Tibial nerve (tissue), 4 donors: ENCODE measurements at places on chromosomes 16 and 17.

GRCh38 chr16:68454920-68455435 is 6.7 kb upstream of the SMPD3 start:
- no peaks in the 10 kb centered on the region for H3K4me1 ChIP-seq
- no peak for DNase-seq
- H3K27ac ChIP-seq = no peak overlapping the region

GRCh38 chr16:65598621-65599020 is 476.8 kb upstream of the CDH11 start:
- DNase-seq = no peak
- no peaks in the 10 kb centered on the region for H3K27me3 ChIP-seq
- no peaks in the 10 kb centered on the region for H3K4me1 ChIP-seq
- no peaks in the 10 kb centered on the region for H3K36me3 ChIP-seq

DNA sequence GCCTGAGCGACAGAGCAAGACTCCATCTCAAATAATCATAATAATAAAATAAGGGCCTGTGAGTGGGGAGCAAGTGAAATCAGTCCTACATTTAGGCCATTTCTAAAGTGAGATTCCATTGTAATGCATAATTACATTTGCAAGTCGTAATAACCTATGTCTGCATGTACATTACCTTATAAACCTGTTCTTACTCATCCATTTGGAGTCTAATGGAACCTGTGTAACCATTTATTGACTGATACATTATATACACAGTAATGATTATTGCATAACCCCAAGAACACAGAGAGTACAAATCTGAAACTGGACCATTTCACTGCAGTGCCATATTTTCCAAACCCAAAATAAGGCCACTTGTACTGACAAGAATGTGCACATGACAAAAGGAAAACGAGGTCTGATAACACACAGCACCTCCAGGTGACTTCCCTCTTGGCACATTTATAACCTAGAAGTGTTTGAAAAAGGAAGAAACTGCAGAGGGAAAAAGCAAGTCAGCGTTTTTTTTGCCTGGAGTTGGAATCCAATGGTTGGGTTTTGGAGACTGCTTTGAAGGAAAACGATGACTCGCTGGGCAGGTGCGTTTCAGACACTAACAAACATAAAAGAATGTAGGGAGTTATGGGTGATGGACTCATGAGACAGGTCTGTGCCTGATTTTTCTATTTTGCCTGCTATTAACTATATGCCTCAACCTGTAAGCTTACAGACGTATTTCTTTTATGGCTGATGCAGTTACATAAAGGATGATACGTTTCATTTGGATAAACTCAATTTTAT is 63.6 kb upstream of the KIFC3 start:
- H3K36me3 ChIP-seq = no peaks in the 10 kb centered on the region
- H3K27ac ChIP-seq = no peak overlapping the region
- DNase-seq = no peak
- peaks cover 15% of the 10 kb centered on the region for H3K4me1 ChIP-seq

- H3K4me1 ChIP-seq = peaks cover 11% of the 10 kb centered on the region
Observed at GRCh38 chr17:66725956-66726355, 109.0 kb upstream of the CACNG5 start.

- no peaks in the 10 kb centered on the region for H3K27me3 ChIP-seq
- no peaks in the 10 kb centered on the region for H3K4me1 ChIP-seq
- H3K36me3 ChIP-seq = peaks cover 80% of the 10 kb centered on the region
- H3K27ac ChIP-seq = no peak overlapping the region
- no peak overlapping the region for H3K4me3 ChIP-seq
Observed at GRCh38 chr16:1439058-1439698, 5.2 kb downstream of the CCDC154 start.

- no peaks in the 10 kb centered on the region for H3K27me3 ChIP-seq
- DNase-seq = no peak
- H3K27ac ChIP-seq = no peak overlapping the region
- no peak overlapping the region for H3K4me3 ChIP-seq
Observed at GRCh38 chr17:30573603-30574175, 96.5 kb downstream of the GOSR1 start.

DNA sequence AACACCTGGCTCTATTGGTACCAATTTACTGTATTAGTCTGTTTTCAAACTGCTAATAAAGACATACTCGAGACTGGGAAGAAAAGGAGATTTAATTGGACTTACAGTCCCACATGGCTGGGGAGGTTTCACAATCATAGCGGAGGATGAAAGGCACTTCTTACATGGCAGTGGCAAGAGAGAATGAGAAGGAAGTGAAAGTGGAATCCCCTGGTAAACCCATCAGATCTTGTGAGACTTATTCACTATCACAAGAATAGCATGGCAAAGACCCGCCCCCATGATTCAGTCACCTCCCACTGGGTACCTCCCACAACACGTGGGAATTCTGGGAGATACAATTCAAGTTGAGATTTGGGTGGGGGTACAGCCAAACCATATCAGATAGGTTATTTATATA is 22.6 kb upstream of the GOSR1 start:
- H3K4me1 ChIP-seq = no peaks in the 10 kb centered on the region
- peaks cover 5% of the 10 kb centered on the region for H3K36me3 ChIP-seq
- H3K27ac ChIP-seq = no peak overlapping the region
- DNase-seq = no peak

DNA sequence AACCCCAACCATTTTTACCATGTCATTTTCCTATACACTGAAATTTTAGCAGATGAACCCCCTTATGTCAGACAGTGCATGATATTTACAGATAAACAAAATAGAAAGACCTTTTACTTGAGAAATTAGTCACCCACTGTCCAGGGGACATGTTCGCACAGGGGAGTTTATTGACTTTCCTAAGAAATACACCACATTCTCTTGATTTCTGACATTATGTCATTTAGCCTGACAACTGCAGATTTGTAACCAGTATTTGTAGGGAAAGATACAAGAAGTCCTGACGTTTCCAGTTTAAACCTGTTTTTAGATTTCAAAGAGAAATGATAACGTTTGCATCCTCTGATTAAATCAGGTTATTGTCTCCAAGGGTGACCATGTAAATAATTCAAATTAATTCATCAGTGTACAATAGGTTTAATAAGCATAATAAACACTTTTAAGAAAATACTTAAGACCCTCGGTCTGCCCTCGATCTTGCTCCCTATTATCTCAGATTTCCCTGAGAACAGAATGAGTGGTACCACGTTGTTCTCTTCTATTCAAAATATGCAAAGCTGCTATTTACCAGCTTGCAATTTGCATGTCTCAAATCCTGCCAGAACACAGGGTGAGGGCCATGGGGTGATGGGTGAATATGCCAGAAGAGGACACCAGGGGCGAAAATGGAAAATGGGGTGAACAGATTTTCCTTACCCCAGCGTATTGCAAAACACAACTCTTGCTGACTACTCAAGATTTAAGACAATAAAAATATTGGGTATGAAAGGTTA is 2.1 kb upstream of the LYRM9 start:
- no peak for DNase-seq
- H3K27me3 ChIP-seq = no peaks in the 10 kb centered on the region
- H3K27ac ChIP-seq = peak overlapping the region; percentile 11
- H3K4me3 ChIP-seq = no peak overlapping the region
- no peaks in the 10 kb centered on the region for H3K36me3 ChIP-seq

DNA sequence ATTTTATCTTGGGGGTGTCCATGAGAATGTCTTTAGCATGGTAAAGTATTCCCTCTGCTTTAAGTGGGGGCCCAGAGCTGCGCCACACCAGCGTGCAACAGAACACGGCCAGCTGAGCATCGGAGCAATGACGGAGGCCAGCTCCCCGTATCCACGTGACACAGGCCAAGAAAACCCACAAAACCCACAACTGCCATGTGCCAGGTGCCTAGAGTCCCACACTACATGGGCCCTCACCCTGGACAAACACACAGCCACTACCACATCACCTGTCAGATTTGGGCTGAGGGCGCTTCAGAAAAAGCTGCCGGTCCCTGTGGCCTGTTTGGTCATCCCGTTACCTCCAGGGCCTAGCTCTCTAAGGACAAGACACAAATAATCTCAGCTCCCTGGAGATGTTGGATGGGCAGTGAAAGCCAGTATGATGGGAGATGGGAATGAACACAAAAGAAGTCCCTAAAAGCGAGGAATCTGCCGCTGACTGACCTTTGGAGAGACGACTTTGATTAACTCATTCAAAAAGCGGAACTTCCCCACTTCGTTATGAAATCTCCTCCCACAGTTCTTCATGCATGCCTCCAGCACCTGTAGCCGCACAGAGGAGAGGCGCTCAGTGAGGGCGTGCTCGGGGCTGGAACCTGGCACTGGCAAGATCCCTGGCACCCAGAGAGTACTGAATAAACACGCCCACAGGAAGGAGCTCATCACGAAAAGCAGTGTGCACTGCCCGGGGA is 17.1 kb downstream of the GGA3 start:
- H3K27me3 ChIP-seq = no peaks in the 10 kb centered on the region
- H3K27ac ChIP-seq = no peak overlapping the region
- H3K36me3 ChIP-seq = peaks cover 4% of the 10 kb centered on the region
- DNase-seq = no peak

- no peak overlapping the region for H3K27ac ChIP-seq
- no peaks in the 10 kb centered on the region for H3K36me3 ChIP-seq
- no peak overlapping the region for H3K4me3 ChIP-seq
- no peak for DNase-seq
- H3K27me3 ChIP-seq = no peaks in the 10 kb centered on the region
Observed at GRCh38 chr17:63441654-63442053, 4.5 kb downstream of the CYB561 start.

- H3K36me3 ChIP-seq = no peaks in the 10 kb centered on the region
- H3K27me3 ChIP-seq = no peaks in the 10 kb centered on the region
- H3K4me1 ChIP-seq = no peaks in the 10 kb centered on the region
- DNase-seq = no peak
Observed at GRCh38 chr16:63695347-63695746, 1426.5 kb downstream of the CDH11 start.

DNA sequence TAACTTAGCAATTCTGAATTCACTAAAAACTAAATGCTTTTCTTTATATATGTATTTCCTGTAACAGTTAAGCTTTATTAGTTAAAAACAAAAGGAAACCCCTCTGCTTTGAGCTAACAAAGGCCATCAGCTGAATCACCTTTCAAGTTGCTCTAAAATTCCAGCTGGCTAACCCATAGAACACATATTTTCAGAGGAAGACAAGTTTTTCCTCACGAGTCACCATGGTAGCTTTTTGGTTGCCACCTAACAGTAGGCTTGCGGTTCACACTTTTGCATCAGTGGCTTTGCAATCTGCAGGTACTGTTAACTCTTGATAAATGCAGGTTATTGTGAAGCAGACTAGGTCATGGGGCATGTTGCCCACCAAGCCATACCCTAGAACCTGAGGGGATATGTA is 57.6 kb upstream of the IRX5 start:
- no peaks in the 10 kb centered on the region for H3K27me3 ChIP-seq
- no peak for DNase-seq
- no peaks in the 10 kb centered on the region for H3K36me3 ChIP-seq
- H3K4me3 ChIP-seq = no peak overlapping the region
- no peaks in the 10 kb centered on the region for H3K4me1 ChIP-seq

DNA sequence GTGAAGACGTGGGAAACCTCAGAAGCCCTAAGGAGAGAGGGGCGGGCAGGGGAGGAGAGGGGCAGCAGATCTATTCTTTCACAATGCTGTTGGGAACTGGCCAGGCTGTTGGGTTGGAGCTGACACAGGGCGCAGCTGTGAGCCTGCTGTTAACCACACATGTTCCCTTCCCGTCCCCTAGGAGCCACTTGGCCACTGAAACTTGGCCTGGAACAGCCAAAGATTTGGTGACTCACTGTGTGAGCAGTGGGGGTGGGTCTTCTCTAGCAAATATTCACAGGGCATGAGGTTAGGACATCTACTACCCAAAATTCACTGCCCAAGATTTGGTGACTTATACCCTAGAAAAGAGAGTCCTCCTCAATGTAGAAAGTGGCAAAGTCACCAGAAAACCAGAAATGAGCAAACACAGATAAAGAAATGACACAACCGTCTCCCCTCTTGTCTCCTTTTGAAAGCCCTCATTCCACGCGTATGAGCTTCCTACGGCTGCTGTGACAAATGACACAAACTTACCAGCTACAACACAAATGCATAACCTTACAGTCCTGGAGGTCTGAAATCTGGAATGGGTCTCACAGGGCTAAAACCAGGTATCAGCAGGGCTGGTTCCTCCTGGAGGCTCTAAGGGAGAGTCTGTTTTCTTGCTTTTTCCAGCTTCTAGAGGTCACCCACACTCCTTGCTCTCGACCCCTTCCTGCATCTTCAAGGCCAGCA is 6.3 kb downstream of the TBC1D16 start:
- peak; percentile 89 for DNase-seq
- no peak overlapping the region for H3K4me3 ChIP-seq
- H3K36me3 ChIP-seq = no peaks in the 10 kb centered on the region
- no peaks in the 10 kb centered on the region for H3K27me3 ChIP-seq

GRCh38 chr17:17415006-17415405 is 61.8 kb upstream of the MED9 start:
- H3K4me1 ChIP-seq = no peaks in the 10 kb centered on the region
- no peak overlapping the region for H3K4me3 ChIP-seq
- H3K27ac ChIP-seq = no peak overlapping the region
- H3K36me3 ChIP-seq = no peaks in the 10 kb centered on the region
- H3K27me3 ChIP-seq = no peaks in the 10 kb centered on the region

- H3K4me3 ChIP-seq = no peak overlapping the region
- H3K4me1 ChIP-seq = no peaks in the 10 kb centered on the region
- H3K27ac ChIP-seq = no peak overlapping the region
- DNase-seq = no peak
- no peaks in the 10 kb centered on the region for H3K36me3 ChIP-seq
Observed at GRCh38 chr17:79413611-79414010, 197.2 kb downstream of the RBFOX3 start.

GRCh38 chr17:5888811-5889210 is 181.4 kb upstream of the WSCD1 start:
- H3K4me3 ChIP-seq = no peak overlapping the region
- no peaks in the 10 kb centered on the region for H3K27me3 ChIP-seq
- H3K36me3 ChIP-seq = no peaks in the 10 kb centered on the region
- H3K27ac ChIP-seq = no peak overlapping the region

DNA sequence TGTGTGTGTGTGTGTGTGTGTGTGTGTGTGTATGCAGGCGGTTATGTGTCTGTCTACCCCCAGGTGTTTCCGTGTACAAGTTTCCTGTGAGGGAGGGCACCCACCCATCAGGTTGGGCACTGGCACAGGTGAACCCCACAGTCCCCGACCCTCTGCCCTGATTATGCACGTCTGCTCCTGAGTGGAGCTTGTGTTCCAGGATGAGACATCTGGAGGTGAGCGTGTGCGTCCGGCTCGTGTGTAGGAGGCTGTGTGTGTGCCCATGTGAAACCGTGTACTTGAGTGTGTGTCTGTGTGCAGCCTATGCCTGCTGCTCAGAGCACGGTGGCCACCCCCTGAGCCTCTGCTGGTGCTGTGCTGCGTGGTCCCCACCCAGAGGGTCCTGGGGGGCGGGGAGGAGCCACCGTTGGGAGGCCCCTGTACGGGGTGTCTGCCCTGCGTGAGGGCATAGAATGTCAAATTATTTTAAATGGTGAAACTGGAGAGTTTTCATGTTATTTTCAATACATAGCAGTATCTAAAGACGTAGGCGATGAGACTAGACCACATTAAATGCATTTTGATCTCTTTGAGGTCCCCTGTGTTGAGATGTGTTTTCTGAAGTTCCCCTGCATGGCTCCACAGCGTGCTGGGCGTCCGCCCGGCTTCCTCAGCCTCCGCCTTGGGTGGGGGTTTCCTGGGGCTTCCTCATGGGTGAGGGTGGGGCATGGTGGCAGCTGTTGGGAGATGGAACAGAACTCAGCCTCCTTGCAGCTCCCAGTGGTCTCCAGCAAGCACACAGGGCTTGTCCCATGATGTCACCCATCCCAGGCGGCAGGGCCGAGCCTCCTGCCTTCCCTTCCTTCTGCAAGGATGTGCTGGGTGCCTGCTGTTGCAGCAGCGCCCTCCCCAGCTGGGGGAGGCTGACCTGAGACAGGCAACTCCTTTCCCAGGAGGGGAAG is 43.4 kb downstream of the KCNJ12 start:
- no peaks in the 10 kb centered on the region for H3K4me1 ChIP-seq
- no peaks in the 10 kb centered on the region for H3K36me3 ChIP-seq
- no peak overlapping the region for H3K4me3 ChIP-seq
- DNase-seq = no peak
